Osteoblast (primary cell): ENCODE measurements at places on chromosomes 4 and X. TPM values are rescaled to one million over a fixed set of nuclear protein-coding genes. Genes with fewer than 3 reads are reported as not detected.

DNA sequence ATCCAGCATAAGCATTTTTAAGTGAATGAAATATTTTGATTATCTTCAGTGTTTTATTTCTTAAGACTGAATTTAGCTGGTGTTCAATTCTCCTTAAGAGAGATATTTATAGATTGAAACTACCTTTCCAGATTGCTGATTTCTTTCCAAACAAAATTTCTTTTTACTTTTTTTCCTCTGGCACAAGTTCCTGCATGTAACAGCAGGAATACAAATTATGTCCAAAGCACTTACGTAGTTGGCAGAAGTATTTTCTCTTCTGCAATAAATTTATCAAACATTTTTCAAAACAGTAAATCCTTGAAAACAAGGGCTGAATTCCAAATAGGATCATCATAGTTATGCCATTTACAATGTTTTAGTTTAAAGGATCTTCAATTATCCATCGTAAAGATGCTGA, 412.6 kb downstream of the IQCM start:
- no peak overlapping the region for H3K27ac ChIP-seq
- DNase-seq = no peak
- no peaks in the 10 kb centered on the region for H3K4me1 ChIP-seq
- H3K27me3 ChIP-seq = no peaks in the 10 kb centered on the region
- H3K36me3 ChIP-seq = no peaks in the 10 kb centered on the region
- no peak overlapping the region for H3K4me3 ChIP-seq

- H3K4me3 ChIP-seq = no peak overlapping the region
- no peak overlapping the region for H3K27ac ChIP-seq
- no peaks in the 10 kb centered on the region for H3K36me3 ChIP-seq
- peaks cover 3% of the 10 kb centered on the region for H3K27me3 ChIP-seq
Observed at GRCh38 chrX:110132450-110133114, 129.7 kb downstream of the TMEM164 start.

DNA sequence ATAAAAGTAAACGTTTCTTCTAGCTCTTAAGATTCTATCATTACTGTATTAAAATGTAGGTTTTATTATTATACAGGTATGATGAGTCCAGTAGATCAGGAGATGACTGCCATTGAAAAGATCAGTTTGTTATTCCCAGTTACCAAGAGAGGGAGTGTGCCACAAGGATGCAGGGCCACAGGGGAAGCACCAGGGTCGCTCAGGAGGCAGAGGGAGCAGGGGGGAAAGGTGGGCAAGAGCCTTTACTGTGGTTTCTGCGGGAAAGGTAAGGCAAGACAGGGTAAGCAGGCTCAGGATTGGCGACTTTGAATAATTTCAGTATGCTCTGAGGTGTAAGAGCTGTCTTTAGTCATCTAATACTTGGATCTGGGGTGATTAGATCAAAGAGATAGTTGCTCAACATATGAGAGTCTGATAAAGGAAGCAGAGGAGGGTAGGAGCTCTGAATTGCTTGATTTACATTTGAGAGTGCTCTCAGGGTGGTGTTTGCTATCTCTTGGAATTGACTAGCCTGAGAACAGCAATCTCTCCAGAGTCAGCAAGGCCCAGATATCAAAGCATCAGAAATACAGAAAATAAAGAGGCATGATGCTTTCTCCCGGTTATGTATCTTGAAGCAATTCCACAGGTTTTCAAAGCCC, 86.0 kb downstream of the NDST3 start:
- H3K27me3 ChIP-seq = no peaks in the 10 kb centered on the region
- H3K27ac ChIP-seq = no peak overlapping the region
- DNase-seq = no peak
- no peaks in the 10 kb centered on the region for H3K36me3 ChIP-seq
- no peaks in the 10 kb centered on the region for H3K4me1 ChIP-seq
- H3K4me3 ChIP-seq = no peak overlapping the region

DNA sequence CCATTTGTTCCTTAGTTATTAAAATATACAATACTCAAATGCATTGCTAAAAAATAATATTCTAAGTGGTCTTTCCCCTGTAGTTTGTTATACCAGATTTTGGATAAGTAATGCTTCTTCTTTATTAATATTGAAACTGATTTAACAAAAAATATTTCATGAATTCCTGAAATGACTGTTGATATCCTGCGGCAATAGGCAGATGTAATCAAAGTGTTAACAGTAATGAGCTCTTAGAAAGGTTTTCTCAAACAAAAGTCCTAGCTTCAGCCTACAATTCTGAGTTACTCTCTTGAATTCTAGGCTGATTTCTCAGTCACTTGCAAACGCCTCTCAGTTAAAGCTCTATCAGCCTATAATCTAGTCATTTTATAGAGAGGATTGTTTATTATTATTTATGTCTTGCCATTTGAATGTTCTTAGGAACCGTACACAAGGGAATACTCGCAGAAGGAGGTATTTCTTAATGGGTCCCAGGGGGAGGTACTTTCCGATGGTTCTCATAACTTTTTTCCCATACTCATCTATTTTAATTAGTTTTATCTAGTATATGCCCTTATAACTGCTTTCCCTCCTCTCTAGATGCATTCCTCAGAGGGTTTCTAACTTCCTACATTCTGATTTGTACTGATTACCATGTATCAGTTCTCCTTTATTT, 96.8 kb downstream of the FNIP2 start:
- H3K36me3 ChIP-seq = peaks cover 41% of the 10 kb centered on the region
- H3K27me3 ChIP-seq = no peaks in the 10 kb centered on the region
- no peak overlapping the region for H3K27ac ChIP-seq
- DNase-seq = no peak

GRCh38 chr4:16253127-16253960, 27.1 kb upstream of the TAPT1 start:
- H3K4me3 ChIP-seq = no peak overlapping the region
- H3K27ac ChIP-seq = peak overlapping the region; percentile 24
- peak; percentile 88 for DNase-seq
- H3K4me1 ChIP-seq = peaks cover 27% of the 10 kb centered on the region
- no peaks in the 10 kb centered on the region for H3K27me3 ChIP-seq
- no peaks in the 10 kb centered on the region for H3K36me3 ChIP-seq

GRCh38 chrX:147478899-147479298, 432.8 kb upstream of the FMR1 start:
- H3K36me3 ChIP-seq = no peaks in the 10 kb centered on the region
- no peak overlapping the region for H3K27ac ChIP-seq
- no peak for DNase-seq
- H3K4me1 ChIP-seq = no peaks in the 10 kb centered on the region
- H3K27me3 ChIP-seq = no peaks in the 10 kb centered on the region

GRCh38 chrX:154020536-154021115, 924 bp upstream of the IRAK1 start:
- peaks cover 16% of the 10 kb centered on the region for H3K36me3 ChIP-seq
- peak overlapping the region; percentile 66 for H3K4me3 ChIP-seq
- peak overlapping the region; percentile 74 for H3K27ac ChIP-seq
- peaks cover 16% of the 10 kb centered on the region for H3K4me1 ChIP-seq
- peaks cover 3% of the 10 kb centered on the region for H3K27me3 ChIP-seq
- peak; percentile 62 for DNase-seq

DNA sequence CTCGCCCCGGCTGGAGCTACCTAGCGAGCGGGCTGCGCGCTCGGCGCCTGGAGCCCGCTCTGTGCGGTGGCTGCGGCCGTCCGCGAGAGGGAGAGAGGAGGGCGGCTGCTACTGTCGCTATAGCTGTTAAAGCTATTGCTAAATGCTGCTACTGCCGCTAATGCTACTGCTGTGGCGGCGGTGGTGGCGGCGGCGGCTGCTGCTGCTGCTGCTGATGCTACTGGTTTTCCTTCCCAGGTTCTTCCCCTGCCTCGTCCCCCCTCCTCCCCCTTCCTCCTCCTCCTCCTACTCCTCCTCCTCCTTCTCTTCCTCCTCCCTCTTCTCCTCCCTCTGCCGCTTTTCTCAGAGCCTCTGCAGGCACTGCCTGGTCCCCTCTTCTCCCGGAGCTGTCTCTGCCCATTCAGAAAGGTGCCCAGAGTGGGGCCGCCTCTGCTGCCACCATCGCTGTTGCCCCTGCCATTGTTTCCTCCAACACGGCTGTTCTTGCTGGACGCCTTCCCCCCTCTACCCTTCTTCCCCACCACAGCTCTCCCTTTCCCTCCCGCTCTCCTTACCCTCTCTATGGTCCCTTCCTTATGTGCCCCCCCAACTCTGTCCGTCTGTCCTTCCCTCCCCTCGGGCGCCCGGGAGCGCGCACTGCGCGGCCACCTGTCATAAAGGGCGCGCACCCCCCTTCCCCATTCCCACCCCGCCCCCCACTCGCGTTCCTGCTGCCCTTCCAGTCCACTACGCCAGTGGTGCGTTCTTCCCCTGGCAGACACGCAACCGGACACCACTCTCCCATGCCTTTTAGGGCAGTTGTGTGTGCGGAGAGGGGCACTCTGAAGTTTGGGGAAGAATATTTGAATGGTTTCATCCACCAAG, at the start of gene NEXMIF:
Gene NEXMIF, minus strand, starts transcription at position 228 of the 864 bp plus-strand sequence.
- H3K27me3 ChIP-seq = peaks cover 20% of the 10 kb centered on the region
- H3K4me3 ChIP-seq = peak within 1 kb of the TSS; percentile 45
- H3K36me3 ChIP-seq = no peaks in the 10 kb centered on the region
- no peak within 1 kb of the TSS for H3K27ac ChIP-seq
- no peaks in the 10 kb centered on the region for H3K4me1 ChIP-seq

DNA sequence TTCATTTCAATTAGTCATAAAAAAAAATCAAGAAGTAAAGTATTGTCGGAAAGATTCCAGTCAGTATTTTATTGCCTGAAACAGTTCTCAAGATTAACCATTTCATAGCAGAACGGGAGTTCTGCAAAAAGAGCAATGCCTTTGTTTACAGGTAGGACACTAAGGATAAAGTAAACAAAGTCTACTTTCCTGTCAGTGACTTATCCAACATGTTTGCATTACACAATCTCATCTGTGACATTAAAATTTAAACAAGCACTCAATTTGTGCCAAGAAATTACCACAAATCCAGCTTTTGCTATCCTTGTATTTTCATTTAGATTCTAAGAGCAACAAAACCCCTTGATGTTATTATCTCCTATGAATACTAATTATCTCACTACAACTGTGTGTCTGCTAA, 306.5 kb upstream of the LDB2 start:
- peaks cover 22% of the 10 kb centered on the region for H3K4me1 ChIP-seq
- H3K36me3 ChIP-seq = no peaks in the 10 kb centered on the region
- H3K4me3 ChIP-seq = no peak overlapping the region

PRICKLE3 gene
- total RNA-seq = 6.9 and 7.7 TPM in 2 replicates

RAB41 gene
- total RNA-seq = not detected in 2 replicates

EVC2 gene
- total RNA-seq = 17.4 and 19.2 TPM in 2 replicates

- H3K27me3 ChIP-seq = no peaks in the 10 kb centered on the region
- H3K36me3 ChIP-seq = no peaks in the 10 kb centered on the region
- H3K27ac ChIP-seq = no peak overlapping the region
- DNase-seq = no peak
- H3K4me1 ChIP-seq = no peaks in the 10 kb centered on the region
- no peak overlapping the region for H3K4me3 ChIP-seq
Observed at GRCh38 chr4:135120195-135120594, 918.6 kb upstream of the PABPC4L start.

DNA sequence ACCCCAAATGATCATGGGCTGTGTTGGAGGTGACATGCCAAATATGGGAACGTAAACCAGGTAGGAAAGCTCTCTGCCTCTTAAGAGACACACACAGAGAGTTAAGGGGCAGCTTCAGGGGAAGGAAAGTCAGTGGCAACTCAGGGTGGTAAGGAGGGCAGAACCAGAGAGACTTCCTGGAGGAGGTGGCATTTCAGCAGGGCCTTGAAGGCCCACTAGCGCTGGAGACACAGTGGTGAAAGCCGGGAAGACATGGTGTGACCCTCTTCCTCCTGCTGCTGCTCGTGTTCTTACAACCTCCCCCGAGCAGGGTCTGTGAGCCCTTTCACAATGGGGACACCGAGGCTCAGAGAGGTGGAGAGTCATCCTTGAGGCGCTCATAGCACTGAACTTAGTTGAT, 68.2 kb downstream of the SORCS2 start:
- no peak for DNase-seq
- no peak overlapping the region for H3K27ac ChIP-seq
- peaks cover 34% of the 10 kb centered on the region for H3K27me3 ChIP-seq
- H3K4me1 ChIP-seq = no peaks in the 10 kb centered on the region
- no peaks in the 10 kb centered on the region for H3K36me3 ChIP-seq
- H3K4me3 ChIP-seq = no peak overlapping the region

TLR10 gene
- under 0.01 TPM in 1 of 2 replicates, not detected in the other for total RNA-seq

SFRP2 gene
- 0.29 TPM in 1 of 2 replicates, not detected in the other for total RNA-seq

DNA sequence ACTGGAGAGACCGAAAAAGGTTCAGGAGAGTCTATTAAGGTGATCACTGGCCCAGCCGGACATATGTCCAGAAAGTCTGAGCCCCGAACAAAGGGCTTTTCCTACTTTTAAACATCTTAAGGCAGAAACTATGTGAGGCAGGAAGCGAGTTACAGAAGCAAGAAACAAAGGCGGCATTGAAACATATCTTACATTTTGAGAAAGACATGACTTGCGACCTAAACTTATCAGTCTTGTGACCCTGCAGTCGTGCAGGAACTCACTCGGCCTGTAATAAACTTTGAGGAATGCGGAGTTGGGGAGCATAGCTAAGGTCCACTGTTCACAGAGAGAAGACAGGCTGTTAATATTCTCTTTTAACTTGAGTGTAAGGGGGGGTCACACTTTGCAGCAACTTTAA, 158.7 kb downstream of the TBX22 start:
- DNase-seq = no peak
- no peaks in the 10 kb centered on the region for H3K4me1 ChIP-seq
- no peaks in the 10 kb centered on the region for H3K27me3 ChIP-seq
- H3K4me3 ChIP-seq = no peak overlapping the region
- H3K36me3 ChIP-seq = no peaks in the 10 kb centered on the region

SPOCK3 gene
- not detected in 2 replicates for total RNA-seq

DNA sequence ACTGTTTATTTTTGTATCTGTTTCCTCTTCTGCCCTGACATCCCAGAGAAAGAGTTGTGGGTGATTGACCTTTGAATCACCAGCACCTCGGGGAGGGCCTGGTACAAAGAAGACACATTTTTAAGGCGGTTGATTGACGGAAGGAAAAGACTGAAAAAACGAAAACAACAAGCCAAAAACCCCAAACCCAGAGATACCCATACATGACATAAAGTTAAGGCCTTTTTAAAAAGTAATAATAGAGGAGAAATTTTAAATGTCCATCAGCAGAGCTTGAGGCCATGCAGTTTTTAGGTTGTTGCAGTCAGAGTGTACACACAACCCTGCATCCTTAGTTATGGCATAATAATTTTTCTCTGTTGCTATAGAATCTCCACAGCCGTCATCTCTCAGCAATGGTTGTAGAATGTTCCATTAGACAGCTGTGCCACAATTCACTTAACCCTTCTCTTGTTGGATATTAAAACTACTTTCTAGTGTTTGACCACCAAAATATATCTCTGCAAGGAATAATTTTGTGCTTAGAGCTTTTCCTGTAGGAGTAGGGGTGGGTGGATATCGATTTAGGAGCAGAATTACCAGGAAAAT, 110.2 kb downstream of the GNL3L start:
- DNase-seq = no peak
- no peaks in the 10 kb centered on the region for H3K4me1 ChIP-seq
- H3K36me3 ChIP-seq = no peaks in the 10 kb centered on the region
- no peaks in the 10 kb centered on the region for H3K27me3 ChIP-seq
- H3K4me3 ChIP-seq = peak overlapping the region; percentile 52

DNA sequence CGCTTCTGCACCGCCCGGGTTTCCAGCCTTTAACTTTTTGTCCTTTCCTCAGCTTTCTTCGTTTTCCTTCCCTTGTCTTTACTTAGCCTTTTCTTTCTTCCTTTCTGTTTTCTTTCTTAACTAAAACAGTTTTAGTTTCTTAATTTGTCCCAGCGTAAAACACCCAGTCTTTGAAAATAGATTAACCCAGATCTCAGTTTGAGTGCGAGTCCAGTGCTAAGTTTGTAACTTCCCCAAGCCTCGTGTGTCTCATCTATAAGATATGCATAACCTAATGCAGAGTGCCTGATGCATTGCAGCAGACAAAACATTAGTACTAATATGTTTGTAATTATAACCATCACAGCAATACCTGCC, 460 bp upstream of the GEMIN8 start:
- peak overlapping the region; percentile 90 for H3K27ac ChIP-seq
- no peaks in the 10 kb centered on the region for H3K27me3 ChIP-seq
- no peaks in the 10 kb centered on the region for H3K36me3 ChIP-seq
- peaks cover 29% of the 10 kb centered on the region for H3K4me1 ChIP-seq
- H3K4me3 ChIP-seq = peak overlapping the region; percentile 84
- DNase-seq = peak; percentile 79
